Spinal cord (tissue), 10 donors: ENCODE measurements at places on chromosomes 7 and 10.

- DNase-seq = no peak
Observed at GRCh38 chr10:80471001-80471400, 16.9 kb downstream of the TSPAN14 start.

DNA sequence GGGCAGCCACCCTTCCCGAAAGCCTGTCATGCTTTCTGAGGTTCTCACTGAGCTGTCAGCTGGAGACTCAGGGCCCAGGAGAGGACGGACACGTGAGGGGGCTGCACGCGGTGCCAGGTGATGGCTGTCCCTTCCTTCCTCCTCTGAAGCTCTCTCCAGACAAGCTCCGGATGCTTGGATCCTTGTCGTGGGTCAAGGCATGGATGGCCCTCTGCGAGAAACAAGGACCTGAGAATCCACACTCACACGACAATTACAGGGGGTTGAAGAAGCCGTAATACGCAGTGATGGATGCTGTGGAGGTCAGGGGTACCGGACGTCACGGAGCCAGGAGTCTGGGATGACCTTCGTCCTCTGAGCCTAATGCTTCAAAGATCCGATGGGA, 170.3 kb downstream of the USP6NL start:
- no peak for DNase-seq

DNA sequence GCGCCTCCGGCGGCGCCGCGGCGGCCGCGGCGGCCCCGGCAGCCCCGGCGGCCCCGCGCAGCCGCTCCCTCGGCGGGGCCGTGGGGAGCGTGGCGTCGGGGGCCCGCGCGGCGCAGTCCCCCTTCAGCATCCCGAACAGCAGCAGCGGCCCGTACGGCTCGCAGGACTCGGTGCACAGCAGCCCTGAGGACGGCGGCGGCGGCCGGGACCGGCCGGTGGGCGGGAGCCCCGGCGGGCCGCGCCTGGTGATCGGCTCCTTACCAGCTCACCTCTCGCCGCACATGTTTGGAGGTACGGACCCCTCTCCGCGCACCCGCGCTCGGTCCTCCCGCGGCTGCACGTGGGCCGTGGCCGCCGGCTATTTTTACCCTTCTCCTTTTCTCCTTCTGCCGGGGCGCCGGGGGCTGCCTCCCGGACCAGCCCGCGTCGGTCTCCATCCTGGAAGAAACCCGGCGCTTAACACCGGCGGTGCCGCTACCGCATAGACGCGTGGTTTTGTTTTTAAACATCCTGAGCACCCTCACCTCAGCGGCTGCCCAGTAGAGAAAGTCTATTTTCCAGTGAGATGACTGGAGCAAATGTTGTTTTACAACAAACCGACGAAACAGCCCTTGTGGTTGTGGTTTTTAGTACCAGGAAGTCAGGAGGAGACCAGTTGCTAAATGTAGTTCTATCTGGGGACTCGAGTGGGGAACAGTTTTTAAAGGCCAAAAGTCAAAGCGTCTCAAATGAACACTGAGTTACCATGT, 1.3 kb downstream of the ZNRF2 start:
- no peak for DNase-seq

- no peak for DNase-seq
Observed at GRCh38 chr7:91330191-91330808, 66.1 kb downstream of the FZD1 start.

GRCh38 chr7:17530741-17531421, 232.4 kb downstream of the AHR start:
- DNase-seq = no peak

DNA sequence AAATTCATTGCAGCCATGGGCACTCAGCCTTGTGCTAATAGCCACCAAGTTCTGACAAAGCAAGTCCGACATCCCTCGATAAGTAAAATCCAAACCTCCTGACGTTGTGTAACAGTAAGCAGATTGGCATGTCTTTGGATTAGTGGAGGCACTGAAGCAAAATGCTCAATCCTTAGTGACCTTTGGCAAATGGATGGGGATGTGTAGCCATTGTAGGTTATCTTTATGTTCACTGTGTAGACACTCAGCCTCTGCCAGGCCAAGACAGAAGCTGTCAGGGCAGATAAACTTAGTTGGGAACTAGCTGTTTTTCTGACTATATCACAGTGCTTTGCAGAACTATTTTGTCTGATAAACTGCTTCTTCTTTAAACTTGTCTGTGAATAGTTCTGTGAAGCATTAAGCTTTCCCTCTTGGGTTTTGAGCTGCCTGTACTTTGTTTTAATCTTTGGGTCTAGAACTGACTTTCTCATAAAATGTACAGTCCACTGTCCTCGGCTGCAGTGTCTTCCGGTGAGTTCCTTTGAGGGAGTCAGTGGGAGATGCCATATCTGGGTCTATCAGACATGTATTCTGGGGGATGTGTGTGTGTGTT, 220.8 kb downstream of the LRMDA start:
- no peak for DNase-seq

DNA sequence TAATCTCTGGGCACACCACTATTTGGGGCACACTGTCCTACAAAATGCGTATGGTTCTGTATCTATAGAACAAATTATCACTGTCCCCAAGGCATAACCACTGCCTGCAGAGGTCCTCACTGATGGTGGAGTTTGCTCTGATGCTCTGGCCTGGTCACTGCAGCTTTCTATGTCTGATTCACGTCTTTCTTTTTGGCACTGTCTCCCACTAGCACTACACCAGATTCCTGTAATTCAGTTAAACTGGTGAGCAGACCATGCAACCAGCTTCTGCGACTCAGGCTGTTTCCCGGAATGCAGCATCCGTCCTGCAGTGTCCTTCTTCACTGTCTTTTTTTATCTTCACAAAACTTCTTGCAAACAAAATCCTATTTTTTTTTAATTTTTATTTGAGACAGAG, 112.8 kb downstream of the KLF6 start:
- no peak for DNase-seq

DNA sequence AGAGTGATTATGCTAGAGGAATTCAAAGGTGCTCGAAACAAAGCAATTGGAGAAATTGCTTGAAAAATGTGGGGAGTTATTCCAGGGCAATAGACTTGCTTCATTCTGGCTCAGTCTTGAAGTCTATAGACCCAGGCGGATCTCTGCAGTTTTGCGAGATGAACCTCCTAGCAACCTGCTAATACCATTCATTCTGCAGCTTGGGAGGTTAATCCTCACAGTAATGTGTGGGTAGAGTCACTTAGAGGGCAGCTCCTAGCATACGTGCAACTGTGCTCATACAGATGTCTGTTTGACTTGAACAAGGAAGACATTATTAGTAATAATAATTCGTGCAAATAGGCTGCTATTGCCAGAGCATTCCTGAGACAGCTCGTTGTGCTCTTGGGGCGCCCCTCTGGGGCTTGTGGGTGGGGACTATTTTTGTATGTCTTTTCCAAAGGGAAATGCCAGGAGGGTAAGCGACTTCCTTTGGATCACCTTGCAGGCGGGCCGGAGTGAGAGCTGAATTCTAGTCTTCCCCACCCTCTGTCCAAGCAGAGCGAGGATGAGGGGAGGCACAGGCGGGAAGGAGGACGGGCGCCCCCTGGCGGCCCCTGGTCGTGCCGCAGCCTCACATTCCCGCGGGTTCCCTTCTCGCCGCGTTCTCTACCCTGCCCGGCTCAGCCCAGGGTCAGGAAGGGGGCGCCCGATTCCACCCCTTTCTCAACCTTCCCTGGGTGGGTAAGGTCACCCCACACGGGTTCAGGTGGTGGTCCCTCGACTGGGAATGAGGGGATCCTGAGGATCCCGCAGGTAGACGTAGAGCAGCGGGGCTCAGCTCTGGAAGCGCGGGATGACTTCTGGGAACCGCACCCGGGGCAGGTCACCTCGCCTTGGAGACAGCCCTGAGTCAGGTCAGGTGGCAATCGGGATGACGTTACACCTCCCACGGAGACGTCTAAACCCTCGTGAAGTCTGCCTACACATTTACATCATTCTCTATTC, 241.5 kb downstream of the PHTF2 start:
- no peak for DNase-seq

DNA sequence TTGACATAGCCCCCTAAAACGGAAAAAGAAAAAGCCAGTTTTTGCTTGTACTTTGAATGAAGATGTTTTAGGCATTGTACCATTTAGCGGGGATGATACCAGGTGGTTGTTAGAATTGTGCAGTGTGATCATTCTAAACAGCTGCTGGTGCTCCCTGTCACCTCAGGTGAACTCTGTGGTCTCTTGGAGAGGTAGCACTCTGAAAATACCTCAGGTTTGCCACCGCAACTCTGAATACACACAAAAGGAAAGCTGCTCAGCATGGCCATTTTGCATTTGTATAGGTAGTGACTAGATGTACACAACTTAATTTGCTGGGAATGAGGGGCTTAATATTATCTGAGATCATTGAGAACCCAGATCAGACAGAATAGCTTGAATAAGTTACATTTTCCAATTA, 52.6 kb downstream of the PLEKHA8 start:
- no peak for DNase-seq

DNA sequence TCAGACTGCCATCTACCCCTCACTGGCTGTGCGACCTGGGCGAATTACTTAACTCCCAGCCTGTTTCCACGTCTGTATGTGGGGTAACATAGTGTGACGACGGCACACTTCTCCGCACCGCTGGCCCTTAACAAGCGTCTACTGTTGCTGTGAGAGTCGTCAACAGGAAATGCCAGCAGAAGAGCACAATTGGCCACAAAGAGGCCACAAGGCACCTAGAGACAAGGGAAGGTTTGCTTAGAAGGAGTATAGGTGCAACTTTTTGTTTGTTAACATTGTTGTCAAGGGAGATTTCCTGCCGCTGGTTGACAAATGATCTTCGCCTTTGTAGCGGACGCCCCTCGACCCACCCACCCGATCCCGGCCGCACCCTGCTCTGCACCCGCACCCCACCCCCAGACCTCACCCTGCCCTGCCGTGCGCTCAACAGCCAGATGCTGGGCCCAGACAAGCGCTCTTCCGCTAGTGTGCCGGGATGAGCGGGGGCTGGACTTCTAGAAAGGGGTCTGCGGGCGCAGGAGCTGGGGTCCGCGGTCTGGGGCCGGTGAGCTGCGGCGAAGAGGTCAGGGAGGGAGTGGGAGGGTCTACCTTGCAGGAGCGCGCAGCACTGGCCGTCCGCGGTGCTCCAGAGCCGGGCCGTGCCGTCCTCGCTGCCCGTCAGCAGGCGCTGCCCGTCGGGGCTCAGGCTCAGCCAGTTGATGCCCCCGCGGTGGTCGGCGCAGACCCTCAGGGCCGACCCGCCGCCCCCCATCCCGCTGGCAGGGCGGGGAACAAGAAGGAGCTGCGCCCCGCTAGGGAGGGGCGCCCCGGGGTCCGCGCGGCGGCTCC, 785 bp downstream of the WDR86 start:
- DNase-seq = no peak

DNA sequence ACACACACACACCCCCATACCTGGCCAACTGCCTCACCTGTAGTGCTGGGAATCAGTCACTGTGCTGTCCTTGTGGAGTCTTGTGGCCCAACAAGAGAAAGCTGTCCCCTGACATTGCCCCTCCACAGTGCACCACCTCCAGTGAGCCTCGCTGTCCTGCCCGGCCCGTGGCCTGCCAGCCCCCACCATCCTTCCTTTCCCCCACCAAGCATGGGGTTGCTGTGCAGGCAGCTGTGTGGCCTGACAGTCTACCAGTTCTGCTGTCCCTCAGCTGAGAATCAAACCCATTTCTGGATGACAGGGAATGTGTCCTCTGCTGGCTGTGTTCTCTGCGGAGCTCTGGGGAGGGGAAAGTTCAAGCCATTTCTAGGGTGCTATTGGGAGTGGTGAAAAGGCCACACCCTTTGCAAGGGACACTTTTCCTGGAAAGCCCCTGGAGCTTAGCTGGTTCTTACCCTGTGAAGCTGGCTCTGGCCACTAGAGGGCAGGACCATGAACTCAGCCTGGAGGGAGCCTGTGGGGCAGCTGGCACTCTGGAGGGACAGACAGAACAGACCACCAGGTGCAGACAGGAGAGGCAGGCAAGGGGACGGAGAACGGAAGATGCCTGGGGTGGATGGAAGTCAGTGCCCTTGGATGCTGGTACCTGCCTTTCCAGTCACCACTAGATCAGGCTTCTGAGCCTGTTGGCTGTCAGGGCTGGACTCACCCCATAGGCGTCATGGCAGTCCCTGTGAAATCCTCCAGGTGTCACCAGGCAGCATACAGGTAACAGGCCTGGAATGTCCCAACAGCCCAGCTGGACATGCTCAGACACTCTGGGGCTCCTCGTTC, 10.5 kb upstream of the MTPAP start:
- DNase-seq = peak; percentile 47

- no peak for DNase-seq
Observed at GRCh38 chr7:44291733-44292419, 33.5 kb downstream of the CAMK2B start.

DNA sequence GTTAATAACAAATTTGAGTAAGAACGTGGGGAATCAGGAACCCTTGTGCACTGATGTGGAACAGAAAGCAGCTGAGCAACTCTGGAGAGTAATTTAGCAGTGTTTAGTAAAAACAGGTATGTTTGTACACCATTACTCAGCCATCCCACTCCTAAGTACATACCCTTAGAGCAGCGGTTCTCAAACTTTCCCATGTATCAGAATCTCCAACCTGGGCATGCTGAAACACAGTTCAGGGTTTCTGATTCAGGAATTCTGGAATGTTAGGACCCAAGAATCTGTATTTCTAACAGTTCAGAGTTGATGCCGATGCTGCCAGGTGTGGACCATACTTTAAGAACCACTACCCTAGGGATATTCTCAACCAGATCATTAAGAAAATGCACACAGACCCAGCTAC, 5.1 kb downstream of the SGMS1 start:
- DNase-seq = no peak

DNA sequence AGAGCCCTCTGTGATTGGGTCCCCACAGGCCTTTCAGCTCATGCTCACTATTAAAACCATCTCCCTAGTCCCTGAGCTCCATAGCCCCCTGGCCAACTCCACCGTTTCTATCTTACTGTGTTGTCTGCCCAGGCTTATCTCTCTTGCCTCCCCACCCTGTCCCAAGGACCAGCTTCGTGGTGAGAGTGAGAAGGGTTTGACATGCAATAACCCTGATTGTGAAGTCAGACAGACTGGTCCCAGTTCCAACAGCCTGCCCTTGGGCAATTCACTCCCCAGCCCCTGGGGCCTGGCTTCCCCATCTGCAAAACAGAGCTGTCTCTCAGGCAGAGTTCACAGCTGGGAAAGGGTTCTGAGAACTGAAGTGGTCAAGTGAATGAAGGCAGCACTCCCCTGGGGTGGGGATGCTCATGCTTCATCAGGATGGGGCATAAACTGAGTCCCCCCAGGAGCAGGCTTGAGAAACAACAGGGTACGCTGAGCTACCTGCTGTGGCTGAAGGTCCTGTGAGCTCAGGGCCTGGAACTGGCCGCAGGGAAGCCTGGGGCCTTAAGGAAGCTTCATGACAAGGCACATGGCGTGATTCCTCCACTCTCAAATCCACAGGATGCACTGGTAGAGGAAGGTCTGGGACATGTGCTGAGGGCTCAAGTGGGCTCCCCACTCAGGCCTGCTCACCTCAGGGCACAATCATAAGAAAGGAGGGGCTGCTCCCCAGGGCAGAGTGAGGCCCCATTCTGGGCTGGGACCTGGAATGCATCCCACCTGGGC, 1.8 kb upstream of the PPIF start:
- no peak for DNase-seq

- no peak for DNase-seq
Observed at GRCh38 chr7:131459256-131459655, 97.2 kb downstream of the PODXL start.
